Lower lobe of right lung (tissue), 2 donors: ENCODE measurements at places on chromosomes 2 and 18. TPM values are rescaled to one million over a fixed set of nuclear protein-coding genes. Genes with fewer than 3 reads are reported as not detected.

- no peak overlapping the region for H3K27ac ChIP-seq
- H3K4me1 ChIP-seq: no peaks in the 10 kb centered on the region
- H3K36me3 ChIP-seq: no peaks in the 10 kb centered on the region
Measured at GRCh38 chr2:55707751-55708150, 14.1 kb upstream of the PNPT1 start.

GRCh38 chr2:54648256-54648655 lies 75.2 kb upstream of the EML6 start:
- peaks cover 100% of the 10 kb centered on the region for H3K36me3 ChIP-seq
- no peaks in the 10 kb centered on the region for H3K27me3 ChIP-seq
- DNase-seq: no peak
- H3K4me3 ChIP-seq: no peak overlapping the region
- no peak overlapping the region for H3K27ac ChIP-seq

GRCh38 chr2:236965021-236965840 lies 120.5 kb upstream of the COPS8 start:
- no peak for DNase-seq
- peaks cover 7% of the 10 kb centered on the region for H3K4me1 ChIP-seq

The ALPG gene
- total RNA-seq: 0.53 TPM

The ACADL gene
- total RNA-seq: 45.4 TPM

The CASP8 gene
- total RNA-seq: 44.2 TPM

The UGT1A10 gene
- total RNA-seq: not detected

DNA sequence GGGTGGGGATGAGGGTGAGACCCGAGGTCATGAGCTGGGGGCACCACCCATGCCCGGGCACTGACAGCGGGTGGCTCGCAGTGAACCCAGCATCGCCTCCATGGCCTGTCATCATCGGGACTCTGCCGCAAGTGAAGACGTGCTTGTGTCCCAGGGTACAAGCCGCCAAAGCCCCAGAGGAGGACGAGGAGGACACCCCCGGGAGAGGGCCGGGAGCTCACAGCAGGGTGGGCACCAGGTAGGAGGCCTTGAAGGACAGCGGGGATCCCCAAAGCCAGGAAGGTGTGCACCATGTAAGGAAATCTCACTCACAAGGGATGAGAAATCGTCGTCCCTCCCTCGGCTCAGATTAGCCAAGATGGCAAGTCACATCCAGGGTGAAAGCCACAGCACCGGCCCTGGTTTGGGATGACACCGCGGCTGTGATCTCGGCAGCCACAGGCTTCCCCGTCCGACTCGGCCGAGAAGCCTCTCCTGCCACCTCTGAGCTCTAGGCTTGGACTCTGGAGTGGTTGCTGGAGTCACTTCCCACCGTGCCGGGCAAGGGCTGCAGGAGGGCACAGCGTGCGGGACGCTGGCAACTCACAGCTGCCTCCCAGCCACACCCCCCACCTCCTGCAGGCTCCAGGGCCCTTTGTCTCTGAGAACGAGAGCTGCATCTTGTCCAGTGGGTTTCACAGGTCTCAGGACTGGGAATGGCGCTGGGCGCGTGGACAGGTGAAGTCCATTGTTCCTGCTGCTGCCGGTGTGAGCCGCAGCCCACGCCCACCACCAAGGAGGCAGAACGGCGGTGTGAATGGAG lies 81.6 kb upstream of the CTDP1 start:
- no peaks in the 10 kb centered on the region for H3K36me3 ChIP-seq
- no peak overlapping the region for H3K27ac ChIP-seq
- peak; percentile 37 for DNase-seq
- no peak overlapping the region for H3K4me3 ChIP-seq
- no peaks in the 10 kb centered on the region for H3K4me1 ChIP-seq

DNA sequence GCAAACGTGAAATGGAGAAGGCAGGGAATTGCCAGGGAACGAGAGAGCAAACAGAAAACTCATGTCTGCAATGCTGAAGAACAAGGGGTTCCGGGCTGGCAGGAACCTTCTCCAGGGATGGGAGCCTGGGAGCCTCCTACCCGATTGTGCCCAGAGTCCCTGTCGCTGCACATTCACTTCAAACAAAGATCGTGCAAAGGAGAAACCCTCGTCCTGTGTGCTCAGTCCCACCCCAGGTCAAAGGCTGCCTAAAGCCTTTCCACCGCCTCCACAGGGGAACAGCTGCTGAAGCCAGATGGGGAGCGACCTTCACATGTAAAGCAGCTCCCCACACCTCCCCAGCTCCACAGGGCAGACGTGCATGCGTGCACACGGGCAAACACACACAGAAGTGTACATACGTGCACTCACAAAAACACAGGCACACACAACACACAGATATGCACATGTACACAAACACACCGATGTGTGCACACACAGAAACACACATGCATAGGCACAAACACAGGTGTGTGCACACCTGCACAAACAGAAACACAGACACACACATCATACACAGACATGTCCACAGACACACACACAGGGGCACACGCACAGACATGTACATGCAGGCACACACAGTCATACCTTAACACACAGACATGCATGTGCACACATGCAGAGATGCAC lies 460.1 kb upstream of the SALL3 start:
- no peaks in the 10 kb centered on the region for H3K4me1 ChIP-seq
- no peak for DNase-seq
- no peak overlapping the region for H3K27ac ChIP-seq
- H3K36me3 ChIP-seq: no peaks in the 10 kb centered on the region

DNA sequence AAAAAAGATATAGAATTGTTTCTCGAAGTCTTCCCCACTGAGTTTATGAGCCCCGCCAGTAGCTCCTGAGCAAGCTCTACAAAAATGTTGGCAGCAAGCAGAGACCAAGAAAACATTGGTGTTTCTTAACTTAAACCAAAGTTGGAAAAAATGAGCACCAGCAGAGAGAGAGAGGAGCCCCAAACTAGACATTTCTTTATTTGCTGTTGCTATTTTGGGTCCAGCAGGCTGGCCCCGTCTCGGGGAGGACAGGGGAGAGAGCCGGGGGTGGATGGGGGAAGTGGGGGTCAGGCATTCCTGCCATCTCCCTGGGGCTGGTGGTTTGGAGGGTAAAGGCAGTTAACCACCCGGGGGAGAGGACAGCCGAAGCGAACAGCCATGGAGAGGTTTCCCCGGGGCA lies 113.0 kb downstream of the DYSF start:
- H3K36me3 ChIP-seq: peaks cover 12% of the 10 kb centered on the region
- H3K27ac ChIP-seq: no peak overlapping the region
- H3K4me1 ChIP-seq: no peaks in the 10 kb centered on the region
- H3K27me3 ChIP-seq: no peaks in the 10 kb centered on the region

The CYB5A gene
- total RNA-seq: 458 TPM

- H3K4me3 ChIP-seq: no peak overlapping the region
- H3K4me1 ChIP-seq: no peaks in the 10 kb centered on the region
- no peak for DNase-seq
- peaks cover 13% of the 10 kb centered on the region for H3K36me3 ChIP-seq
- H3K27me3 ChIP-seq: no peaks in the 10 kb centered on the region
Measured at GRCh38 chr2:121473512-121473911, 57.2 kb upstream of the RNU4ATAC start.

- DNase-seq: no peak
- H3K27me3 ChIP-seq: no peaks in the 10 kb centered on the region
- H3K4me1 ChIP-seq: peaks cover 10% of the 10 kb centered on the region
- no peak overlapping the region for H3K27ac ChIP-seq
- no peak overlapping the region for H3K4me3 ChIP-seq
Measured at GRCh38 chr18:3041843-3042242, 28.9 kb upstream of the LPIN2 start.

The C2orf15 gene
- total RNA-seq: 1.5 TPM

GRCh38 chr2:220077488-220077887 lies 450.1 kb downstream of the SLC4A3 start:
- H3K4me1 ChIP-seq: no peaks in the 10 kb centered on the region
- no peak overlapping the region for H3K4me3 ChIP-seq
- no peak for DNase-seq
- H3K27me3 ChIP-seq: no peaks in the 10 kb centered on the region

The CREG2 gene
- total RNA-seq: not detected

DNA sequence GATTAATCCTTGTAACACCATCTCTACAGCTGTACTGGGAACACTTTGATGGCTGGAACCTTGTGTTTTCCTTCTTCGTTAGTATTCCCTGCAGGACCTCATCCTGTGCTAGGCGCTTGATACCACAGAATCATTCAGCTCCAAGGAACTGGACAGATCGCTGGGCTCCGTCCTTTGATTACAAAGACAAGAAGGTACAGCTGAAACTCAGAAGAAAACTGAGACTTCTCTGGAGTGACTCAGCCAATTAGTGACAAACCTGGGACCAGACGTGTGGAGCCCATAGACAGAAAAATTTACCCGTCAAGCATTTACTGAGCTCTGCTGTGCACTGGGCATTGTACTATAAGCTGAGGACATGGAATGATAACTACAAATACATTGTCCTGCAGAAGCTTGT lies 67.3 kb downstream of the NCKAP5 start:
- H3K27me3 ChIP-seq: no peaks in the 10 kb centered on the region
- no peaks in the 10 kb centered on the region for H3K36me3 ChIP-seq
- no peak overlapping the region for H3K27ac ChIP-seq
- no peak for DNase-seq
- peaks cover 8% of the 10 kb centered on the region for H3K4me1 ChIP-seq

GRCh38 chr2:239706367-239706766 lies 305.5 kb upstream of the HDAC4 start:
- no peak overlapping the region for H3K27ac ChIP-seq
- H3K4me1 ChIP-seq: no peaks in the 10 kb centered on the region
- peak; percentile 15 for DNase-seq
- H3K36me3 ChIP-seq: no peaks in the 10 kb centered on the region
- no peak overlapping the region for H3K4me3 ChIP-seq
- peaks cover 9% of the 10 kb centered on the region for H3K27me3 ChIP-seq

The GLI2 gene
- 3.3 TPM for total RNA-seq

The KLHL14 gene
- 0.24 TPM for total RNA-seq

The EVX2 gene
- not detected for total RNA-seq

DNA sequence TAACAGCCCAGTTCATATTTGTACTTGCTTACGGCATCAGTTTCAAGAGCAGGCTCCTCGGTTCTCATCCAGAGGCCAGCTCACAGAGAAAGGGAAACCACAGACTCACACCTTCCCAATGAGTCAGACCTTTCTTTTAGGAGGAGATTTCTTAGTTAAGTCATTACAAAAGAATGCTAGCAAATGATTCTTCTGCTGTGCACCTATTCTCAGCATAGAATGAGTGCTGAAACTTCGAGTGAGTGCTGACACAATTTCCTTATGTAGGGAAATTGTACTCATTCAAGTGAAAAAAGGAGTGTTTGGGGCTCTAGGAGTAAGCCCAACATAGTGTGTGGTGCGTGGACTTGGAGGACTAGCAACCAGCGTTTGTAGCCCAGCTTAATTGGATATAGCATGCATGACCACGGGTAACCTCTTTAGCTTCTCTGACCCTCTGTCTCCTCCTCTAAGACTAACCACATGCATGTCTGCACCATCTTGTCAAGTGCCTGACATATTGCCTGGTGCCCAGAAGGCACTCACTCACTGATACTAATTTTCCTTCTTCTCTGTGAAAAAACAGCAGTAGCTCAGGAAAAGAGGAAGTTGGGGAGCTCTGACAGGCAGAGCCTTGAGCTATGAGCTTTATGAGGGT lies 87.0 kb downstream of the ALPK2 start:
- no peak for DNase-seq
- no peaks in the 10 kb centered on the region for H3K36me3 ChIP-seq
- no peak overlapping the region for H3K4me3 ChIP-seq
- H3K27me3 ChIP-seq: no peaks in the 10 kb centered on the region

DNA sequence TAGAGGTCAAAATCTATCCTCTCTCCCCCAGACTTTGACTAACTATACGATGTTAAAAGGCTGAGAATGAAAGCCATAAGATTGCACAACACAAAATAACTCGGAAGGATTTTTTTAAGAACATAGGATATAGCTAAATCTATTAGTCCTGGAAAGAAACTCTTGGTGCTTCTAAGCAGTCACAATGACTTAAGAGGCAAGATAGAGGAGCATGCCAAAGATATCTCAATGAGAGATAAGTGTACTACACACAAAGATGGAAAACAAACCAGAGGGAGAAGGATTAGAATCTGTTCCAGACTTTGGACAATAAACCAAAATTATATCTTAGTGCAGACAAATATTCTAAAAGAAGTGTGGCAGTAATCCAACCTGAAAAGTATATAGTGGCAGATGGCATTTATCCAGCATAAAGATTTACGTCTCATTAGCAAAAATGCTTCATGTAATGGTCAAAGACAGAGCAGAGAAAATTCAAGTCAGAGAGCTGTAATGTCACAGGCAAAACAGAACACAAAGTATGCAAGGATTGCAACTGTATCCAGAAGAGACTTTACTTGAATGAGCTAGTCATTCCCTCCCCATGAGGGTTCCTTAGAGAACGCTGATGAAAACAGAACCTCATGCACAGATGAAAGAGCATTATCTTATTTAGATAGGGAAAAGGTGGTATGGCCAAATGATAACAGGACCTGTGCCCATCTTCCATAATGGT lies 28.8 kb upstream of the EVA1A start:
- no peaks in the 10 kb centered on the region for H3K36me3 ChIP-seq
- no peak overlapping the region for H3K27ac ChIP-seq
- H3K4me1 ChIP-seq: no peaks in the 10 kb centered on the region
- no peak for DNase-seq
- no peaks in the 10 kb centered on the region for H3K27me3 ChIP-seq
